ENCODE measurements at places on chromosomes 1 and 21.
A peak's percentile ranks its signal among the peaks of the same experiment; 100 is the strongest.

GRCh38 chr1:151729157-151729965 is 8.0 kb downstream of the RIIAD1 start:
- no peak for DNase-seq

GRCh38 chr1:46133181-46133658 is 791 bp upstream of the PIK3R3 start:
- no peak for DNase-seq

DNA sequence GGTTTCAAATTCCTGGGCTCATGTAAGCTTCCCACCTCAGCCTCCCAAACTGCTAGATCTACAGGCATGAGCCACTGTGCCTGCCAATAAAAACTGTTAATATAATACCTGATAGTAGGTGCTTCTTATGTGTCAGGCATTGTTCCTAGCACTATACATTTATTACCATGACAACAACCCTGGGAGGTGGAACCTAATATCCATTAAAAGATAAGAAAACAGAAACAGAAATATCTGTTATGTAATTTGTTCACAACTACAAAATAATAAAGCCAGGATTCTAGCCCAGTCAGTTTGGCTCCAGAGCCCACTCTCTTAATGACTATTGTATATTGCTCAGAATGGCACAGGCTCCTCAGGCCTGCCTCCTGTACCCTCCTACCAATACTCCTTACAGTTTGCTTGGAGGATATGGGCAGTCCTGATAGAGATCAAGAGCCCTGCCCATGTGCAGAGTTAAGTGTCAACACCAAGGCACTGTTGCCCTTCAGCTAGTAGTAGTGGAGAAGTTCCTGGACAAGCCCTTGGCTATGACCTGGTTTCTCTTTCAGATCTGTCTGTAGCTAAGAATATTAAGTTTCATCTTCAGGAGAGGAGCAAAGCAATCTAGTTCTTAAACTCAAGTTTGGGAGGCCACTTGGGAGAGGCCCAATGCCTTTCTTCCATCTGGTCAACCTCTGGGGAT is 22.4 kb downstream of the RPL5 start:
- DNase-seq = no peak

- no peak for DNase-seq
These were observed 25.9 kb upstream of the USP25 start for GRCh38 chr21:15703932-15704331.

DNA sequence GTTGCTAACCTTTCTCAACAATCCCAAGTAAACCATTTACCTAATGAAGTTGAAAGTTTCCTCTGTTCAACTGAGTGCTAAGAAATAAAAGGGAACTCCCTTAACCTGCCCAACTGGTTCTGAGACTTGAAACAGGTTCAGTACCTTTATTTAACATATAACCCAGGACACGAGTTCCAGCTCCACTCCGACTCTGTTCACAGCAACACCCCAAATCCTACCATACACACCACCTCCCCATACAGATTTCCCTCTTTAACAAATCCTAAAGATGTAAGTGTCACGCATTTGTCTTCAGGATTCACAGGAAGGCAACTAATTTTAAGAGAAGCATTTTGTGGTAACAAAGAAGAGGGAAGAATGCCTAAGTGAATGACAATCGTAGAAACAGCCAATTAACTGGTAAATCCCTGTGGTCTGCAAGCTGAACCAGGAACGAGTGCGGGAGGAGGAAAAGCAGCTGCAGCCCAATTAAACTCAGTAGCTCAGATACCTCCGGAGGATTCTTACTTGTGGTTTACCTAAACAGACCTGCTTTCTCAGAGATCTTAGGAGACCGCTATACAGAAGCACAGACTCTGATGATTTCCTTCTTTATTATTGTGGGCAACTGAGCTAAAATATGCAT is 134.5 kb upstream of the MAGI3 start:
- DNase-seq = no peak

DNA sequence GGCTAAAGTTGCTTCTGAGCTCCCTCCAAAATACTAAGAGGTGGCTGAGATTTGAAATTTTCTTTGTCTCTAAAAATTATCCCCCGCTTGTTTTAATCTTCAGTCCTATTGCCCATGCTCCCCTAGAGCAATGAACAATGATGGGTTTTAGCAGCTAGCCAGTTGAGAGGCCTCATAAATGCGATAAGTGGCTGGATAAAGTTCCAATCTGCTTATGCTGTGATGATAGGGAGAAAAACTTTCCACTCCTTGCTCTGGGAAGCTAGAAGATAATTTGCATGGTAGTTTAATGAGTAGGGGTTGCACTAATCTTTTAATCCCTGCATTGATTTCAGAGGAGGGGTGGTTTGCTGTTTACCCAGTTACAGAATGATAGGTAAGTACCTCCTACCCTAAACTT is 9.6 kb upstream of the PRPF3 start:
- no peak for DNase-seq

DNA sequence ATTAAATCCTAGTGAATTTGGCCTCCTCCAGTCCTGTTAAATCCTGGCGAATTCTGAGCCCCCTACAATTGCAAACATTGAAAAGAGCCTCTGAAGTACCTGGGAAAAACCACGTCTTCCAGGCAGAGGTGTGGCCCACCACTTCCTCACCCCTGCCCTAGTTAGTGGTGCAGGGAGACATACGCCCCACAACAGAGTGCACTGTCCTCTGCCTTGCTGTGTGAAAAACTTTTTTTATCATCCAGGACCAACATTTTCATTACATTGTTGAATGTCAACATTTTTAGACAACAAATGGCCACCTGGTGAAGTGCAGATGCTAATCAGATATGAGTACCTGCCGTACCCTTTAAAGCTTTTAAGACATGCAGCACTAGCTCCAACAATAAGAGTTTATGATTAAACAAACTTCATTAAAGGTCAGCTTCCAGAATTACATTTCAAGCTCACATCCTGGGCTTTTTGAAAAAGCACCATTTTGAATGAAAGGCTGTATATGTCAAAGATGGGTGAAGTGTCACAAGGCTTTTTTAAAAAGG is 13.6 kb upstream of the TMPRSS2 start:
- no peak for DNase-seq

DNA sequence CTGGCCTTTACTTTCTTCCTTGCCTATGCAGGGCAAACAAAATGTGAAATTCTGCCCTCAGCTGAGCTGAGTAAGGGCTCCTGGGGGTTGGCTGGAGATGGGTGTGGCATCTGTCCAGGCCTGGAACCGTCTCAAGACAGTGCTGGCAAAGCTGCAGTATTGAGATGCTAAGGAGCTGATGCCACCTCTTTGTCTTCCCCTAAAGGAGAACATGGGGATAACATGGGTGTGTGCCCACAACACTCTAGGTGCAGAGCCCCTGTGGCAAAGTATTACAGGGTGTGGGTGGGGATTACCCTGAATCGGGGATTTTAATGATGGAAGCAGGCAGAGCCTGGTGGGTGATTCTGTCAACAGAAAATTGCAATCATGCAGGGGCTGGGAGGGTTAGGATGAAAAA is 2.5 kb upstream of the ST3GAL3 start:
- no peak for DNase-seq

GRCh38 chr1:17118268-17118667 is 983 bp downstream of the PADI2 start:
- no peak for DNase-seq

- DNase-seq = no peak
These were observed 359 bp downstream of the LRRC3 start for GRCh38 chr21:44455524-44456213.

GRCh38 chr1:14350197-14350596 is 248.3 kb upstream of the KAZN start:
- DNase-seq = no peak

GRCh38 chr1:67919274-67920072 is 86.2 kb upstream of the GNG12 start:
- no peak for DNase-seq

DNA sequence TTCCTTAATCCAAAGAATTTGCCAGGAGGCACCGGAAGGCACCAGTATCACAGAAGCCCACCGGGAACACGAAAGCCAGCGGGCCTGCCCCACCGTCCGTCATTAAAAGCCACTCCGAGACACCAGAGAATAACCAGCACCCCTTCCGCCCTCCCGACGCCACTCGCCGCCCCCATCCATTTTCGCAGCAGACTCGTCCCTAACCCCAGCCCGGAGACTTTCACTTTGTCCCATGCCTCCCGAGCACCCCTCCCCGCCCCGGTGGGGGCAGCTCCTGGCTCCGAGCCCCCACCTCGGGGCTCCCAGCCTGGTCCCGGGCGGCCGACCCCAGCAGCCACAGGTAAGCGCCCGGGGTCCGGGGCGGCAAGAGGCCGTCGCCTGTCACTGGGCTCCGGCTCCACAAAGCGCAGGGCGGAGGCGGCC is 105.4 kb downstream of the SLC45A1 start:
- DNase-seq = peak; percentile 52

DNA sequence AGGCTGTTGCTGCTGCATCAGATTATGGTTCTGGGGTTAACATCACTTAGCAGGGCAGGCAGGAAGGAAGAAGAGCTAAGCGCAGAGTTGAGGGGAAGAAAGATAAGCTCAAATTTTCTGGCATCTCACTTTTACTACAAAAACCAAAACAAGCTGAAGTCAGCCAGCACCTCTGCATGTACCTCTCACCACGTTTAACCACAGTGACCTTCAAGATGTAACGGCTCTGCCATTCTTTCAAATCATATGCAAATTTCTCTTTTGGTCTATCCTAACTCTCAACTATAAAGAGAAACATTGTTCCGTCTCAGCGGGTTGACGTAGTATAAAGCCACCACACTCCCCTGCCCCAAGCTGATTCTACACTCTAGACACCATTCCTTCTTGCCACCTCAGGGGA is 154.4 kb downstream of the OMA1 start:
- DNase-seq = no peak

GRCh38 chr1:174079796-174080195 is 57.6 kb upstream of the RC3H1 start:
- DNase-seq = no peak

DNA sequence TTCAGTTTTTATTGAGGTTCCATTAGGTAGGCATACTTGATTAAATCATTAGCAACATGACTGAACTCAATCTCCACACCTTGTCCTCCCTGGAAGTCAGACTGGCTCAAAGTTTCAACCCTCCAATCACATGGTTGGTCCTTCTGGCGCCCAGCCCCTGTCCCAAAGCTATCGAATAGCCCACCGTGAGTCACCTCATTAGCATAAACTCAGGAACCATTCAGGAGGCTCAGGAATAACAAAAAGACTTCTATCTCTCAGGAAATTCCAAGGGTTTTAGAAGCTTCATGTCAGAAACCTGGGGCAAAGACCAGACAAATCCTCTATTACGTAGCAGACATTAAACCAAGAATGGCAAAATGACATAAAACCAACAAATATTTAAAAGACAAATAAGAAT is 78.6 kb downstream of the RGS2 start:
- DNase-seq = no peak

- DNase-seq = no peak
These were observed 27.0 kb downstream of the ABCA4 start for GRCh38 chr1:94093996-94094395.

DNA sequence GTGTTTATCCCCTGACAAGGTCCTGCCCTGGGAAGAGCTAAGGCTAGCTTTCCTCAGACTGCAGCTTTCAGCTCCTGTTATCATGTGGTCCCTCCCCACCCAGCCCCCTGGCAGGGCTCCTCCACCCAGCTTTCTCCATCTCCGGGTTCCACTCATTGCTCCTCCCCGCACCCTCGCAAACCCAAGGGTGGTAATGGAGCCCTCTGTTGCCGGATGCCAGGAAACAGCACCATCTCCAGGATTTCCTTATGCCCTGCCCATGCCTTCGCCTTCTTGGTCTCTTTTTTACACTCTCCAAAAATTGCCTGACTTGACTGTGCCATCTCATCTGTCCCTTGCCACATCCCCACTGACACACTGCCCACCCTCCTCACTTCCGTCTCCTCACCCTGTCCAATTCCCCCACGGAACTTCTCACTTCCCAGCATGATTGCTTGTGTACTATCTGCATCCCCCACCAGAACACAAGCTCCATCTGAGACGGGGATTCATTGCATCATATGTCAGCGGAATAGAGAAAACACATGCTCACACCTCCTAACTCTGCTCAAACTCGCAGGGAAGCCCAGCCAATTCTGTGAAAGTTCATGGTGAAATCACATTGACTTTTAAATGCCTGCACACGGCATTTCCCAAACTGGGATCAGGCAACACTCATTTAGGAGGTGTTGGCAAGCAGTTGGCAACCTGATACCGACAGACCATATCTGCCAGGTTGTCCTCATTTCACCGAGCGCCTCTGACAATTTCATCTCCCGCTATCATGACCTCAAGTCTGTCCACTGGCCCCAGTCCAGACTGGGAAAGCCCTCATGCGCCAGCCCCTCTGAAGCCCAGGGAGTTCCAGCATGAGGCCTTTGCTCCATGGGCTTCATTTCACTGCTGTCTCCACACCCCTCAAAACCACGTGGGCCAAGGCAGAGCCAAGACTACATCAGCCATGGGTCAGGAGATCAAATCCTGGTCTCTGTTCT is 201.1 kb downstream of the MATN1 start:
- DNase-seq = peak; percentile 47

- DNase-seq = no peak
These were observed 122.8 kb upstream of the RAB4A start for GRCh38 chr1:229148041-229148671.

DNA sequence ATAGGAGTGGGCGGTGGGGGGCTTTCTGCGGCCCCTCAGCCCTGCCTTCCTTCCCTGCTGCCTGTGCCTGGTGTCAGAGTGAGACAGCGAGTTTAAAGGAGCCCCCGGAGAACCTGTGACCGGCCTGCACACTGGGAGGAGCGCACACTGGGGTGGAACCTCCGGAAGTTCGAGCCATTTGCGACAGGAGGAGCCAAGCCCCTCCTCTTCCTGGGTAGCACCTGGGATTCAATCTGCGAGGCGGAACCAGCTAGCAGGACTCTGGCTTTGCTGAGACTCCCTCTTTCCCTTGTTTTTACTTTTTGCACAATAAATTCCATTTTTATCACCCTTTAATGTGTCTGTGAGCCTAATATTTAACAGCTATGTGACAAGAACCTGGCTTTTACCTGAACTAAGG is 540.6 kb downstream of the NPHP4 start:
- DNase-seq = no peak

DNA sequence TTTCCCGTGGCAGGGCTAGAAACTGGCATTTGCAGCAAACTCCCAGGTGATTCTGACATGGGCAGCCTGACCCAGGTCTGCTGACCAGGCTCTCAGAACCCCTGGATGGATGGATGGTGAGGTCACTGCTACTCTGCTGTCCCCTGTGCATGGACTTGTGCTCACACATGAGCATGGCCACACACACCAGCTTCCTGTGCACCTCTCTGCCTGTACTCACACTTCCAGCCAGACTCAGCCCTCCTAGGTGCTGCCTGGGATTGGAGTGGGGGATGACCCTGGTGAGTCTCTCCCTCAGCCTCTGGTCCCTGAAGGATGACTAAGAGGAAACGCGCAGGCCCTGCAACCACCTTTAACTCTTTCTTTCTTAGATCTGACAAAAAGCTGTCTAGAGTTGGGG is 361.1 kb downstream of the HHAT start:
- no peak for DNase-seq

GRCh38 chr1:58548371-58548770 is 1.8 kb upstream of the OMA1 start:
- no peak for DNase-seq

DNA sequence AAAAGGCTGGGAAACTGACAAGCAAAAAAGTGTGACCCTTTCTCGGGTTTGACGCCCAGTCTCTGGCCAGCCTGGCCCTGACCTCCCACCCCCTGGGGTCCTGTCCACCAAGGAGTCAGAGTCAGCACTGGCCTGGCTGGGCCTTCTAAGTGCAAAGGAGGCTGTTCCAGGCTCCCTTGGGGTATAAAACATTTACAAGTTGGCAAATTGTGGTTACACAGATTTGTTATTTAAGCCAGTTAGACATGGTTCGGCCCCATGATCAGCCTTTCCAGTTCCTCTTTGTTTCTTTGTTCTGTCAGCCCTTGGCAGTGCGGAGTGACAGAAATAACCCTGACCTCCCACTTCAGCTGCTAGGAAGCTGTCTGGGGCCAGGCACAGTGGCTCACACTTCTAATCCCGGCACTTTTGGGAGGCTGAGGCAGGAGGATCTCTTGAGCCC is 161.6 kb upstream of the RAB4A start:
- DNase-seq = no peak

All from left hindlimb (tissue), 1 donor.